GM18507 (cell line): ENCODE measurements at places on chromosomes 1 and 21.

- DNase-seq = no peak
These were observed 24.8 kb downstream of the CCSAP start for GRCh38 chr1:229318056-229318455.

DNA sequence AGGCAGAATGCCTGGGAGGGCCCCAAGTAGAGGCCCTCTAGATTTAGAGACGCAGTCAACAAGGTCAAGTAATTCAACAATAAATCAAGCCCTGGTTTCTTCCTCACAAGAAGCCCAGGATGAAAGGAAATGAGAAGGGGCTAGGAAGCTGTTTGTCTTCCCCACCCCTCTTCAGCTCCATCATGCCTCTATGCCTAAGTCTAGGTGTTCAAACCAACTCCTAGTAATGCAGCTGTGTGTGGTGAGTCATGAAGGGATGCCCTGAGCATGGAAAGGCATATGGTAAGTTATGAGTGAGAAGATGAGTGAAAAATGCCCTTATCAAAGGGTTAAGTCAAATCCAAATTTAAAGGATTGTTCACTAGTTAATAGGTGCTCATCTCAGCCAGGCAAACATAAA, 339.5 kb downstream of the KCNH1 start:
- no peak for DNase-seq

GRCh38 chr21:15617964-15618363, 111.8 kb upstream of the USP25 start:
- no peak for DNase-seq

DNA sequence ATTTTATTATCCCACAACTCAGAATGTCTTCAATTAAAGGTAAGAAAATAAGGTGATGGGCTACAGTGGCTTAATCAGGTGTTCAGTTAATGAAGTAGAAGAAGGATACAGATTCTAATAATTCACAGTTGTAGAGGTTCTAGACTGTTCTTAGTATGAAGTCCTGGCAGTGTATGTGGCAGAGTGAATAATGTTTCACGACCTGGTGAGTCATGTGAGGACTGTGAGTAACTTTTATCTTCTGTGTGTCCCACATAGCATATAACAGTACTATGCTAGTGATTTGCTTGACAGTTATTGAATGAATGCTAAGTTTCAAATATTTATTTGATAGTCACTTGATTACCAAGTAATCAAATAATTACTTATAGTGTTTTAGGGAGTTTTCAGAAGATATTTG, 20.0 kb downstream of the SLC16A4 start:
- no peak for DNase-seq

DNA sequence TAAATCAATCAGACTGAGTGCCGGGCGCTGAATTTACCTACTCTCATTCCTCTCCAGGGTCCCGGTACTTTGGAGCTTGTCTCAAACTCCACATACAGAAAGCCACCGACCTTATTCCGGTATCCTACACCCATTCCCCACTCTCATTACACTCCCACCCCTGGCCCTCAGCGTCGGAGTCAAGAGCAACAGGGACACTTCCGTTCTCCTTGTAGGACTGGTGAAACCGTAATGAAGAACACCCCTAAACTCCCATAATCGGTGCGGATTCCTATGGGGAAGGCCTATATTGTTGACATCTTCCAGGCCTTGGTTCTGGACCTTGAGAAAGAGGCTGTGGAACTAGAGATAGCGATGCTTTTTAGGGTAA, 798 bp downstream of the ZBED6 start:
- DNase-seq = no peak

GRCh38 chr1:7552402-7552801, 218.7 kb upstream of the VAMP3 start:
- DNase-seq = no peak

GRCh38 chr1:1596493-1597274, 3.3 kb downstream of the FNDC10 start:
- DNase-seq = no peak

DNA sequence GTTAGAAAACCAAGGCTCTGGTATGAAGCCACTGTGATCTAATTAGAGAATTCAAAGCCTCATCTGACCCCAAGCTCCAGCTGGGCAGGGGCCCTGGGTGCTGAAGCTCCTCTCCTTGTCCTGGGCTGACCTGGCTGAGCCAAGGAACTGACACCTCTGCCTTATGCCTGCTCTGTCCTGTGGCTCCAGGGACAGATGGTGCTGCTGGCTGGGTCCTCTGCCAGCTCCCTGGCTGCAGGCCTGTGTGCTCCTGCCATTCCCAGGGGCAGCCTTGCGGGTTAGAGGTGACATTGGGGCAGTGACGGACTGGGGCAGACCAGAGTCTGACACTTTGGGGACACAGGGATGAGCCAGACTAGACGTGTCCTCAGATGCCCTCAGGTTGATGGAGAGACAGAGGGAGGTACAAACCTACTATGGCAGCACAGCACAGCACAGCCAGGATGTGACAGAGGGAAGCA, 11.8 kb downstream of the ACOT11 start:
- no peak for DNase-seq

DNA sequence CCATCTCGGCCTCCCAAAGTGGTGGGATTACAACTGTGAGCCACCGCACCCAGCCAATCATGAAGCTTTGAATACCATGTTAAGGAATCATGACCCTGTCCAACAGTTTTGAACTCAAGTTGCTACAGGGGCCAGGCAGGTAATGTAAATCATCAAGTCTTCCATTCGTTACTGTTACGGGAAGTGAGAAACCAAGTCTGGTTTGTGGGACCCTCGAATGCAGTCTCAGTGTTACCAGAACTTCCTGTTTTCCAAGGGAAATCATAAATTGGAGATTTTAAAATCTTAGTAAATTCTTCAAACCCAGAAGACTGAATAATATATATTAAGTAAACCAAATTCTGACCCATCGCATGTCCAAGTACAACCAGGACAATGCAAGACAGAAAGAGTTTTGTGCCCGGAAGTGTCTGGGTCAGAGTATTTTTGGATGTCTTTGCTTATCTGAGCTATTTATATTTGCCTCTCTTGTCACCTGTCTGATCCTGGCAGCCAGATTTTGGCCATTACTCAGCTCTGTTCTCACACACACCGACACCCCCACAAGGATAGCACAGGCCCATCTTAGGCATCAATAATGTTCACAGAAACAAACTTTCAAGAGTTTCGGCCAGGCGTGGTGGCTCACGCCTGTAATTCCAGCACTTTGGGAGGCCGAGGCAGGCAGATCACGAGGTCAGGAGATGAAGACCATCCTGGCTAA, 8.8 kb downstream of the ATP5IF1 start:
- DNase-seq = no peak

- no peak for DNase-seq
These were observed 3.7 kb downstream of the LEFTY2 start for GRCh38 chr1:225937048-225937968.

GRCh38 chr1:192491804-192492554, 83.6 kb upstream of the RGS1 start:
- DNase-seq = no peak

DNA sequence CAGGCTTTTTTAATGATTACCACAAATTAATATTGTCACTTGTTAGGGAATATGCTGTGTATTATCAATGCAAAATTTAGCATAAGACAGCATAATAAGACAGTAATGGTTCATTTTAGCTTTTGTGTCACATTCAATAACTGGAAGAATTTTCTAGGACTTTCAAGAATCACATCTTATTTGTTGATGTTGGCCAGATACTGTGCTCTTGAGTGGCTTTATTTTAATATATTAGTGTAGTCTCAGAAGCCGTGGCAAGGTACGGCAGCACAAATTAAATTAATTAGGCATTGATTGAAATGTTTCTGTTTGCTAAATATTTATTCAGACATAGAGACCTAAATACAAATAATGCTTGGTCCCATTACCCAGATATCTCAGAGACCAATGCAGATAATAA, 10.4 kb downstream of the IFI44L start:
- no peak for DNase-seq

DNA sequence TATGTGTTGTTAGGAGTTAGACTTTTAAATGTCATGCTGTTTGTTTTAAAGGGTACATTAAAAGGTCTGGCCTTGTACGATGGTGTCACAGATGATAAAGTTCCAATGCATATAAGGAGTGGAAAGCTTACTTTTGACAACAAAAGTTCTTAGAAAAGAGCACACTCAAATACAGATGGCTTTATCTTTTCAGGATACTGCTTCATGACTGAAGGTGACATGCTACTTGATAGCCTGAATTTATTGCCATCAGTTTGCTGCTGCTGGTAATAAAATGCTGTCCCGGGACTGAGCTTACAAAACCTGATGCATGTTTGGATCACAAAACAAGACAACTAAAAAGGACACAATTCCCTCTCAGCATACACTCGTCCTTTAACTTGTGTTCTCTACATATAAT, 84.9 kb downstream of the TTC3 start:
- no peak for DNase-seq

DNA sequence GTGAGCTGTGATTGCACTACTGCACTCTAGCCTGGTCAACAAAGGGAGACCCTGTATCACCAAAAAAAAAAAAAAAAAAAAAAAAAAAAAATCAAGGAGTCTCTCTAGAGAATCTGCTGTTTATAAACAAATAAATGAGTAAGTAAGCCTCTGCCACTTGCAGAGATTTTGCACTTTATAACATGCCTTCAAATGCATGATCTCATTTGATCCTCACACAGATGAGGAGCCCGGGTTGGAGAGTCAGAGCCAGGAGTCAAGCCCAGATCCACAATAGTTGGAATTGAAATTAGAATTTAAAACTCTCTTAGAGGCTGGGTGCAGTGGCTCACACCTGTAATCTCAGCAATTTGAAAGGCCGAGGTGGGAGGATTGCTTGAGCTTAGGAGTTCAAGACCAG, 4.0 kb downstream of the PRELP start:
- DNase-seq = no peak

DNA sequence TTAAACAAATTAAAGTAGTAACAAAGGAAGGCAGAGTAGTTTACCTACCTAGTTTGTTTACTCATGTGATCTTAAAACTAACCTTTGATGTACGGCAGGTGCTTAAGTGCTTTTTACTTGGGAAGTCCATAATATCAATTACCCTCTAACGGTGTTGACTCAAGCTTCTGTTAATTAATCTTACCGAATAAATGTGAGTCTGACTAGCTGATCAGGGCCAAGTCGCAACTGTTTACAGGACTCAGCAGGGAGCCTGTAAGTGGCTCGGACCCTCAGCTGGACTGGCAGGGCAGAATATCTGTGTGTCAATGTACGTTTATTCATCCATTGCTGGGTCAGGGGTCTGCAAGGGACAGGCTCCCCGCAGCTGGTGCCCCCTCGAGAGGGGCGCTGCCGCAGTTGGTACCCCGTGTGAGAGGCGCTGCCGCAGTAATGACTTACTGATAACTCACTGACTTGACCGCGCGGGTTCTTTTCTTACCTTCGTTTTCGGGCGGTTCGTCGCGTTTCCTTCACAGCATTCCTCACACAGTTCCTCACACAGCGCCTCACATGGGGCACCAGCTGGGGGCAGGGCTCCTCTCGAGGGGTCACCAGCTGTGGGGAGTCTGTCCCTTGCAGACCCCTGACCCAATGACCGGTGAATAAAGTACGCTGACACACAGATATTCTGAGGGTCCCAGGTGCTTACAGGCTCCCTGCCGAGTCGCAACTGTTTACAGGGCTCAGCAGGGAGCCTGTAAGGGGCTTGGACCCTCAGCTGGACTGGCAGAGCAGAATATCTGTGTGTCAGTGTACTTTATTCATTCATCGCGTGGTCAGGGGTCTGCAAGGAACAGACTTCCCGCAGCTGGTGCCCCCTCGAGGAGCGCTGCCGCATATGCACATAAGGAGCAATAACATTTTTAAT, 3.0 kb downstream of the FMO1 start:
- DNase-seq = no peak

- no peak for DNase-seq
These were observed 14.9 kb downstream of the SELL start for GRCh38 chr1:169696273-169697100.

DNA sequence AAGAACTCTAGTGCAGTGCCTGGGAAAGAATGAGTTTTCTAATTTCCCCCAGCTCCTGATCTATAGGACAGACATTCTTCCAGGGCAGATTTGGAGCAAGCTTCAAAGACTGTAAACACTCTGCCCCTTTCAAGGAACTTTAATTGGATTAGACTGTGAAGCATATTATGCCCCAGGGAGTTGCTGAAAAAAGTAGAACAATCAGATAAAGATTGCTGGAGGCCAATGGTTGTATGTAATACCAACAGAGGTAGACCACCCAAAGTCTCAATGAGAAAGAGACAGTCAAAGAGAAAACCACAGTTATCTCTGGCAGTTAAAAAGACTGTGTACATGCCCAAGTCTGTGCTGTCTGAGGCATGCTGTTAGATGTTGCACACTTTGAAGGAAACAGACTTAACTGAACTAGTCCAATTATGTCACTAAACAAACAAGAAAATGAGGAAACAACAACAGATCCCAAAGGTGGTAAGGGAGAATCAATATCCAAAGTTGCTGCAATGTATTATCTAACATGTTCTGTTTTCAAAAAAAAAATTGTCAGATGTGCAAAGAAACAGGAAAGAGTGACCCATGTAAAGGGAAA, 24.4 kb downstream of the C4BPA start:
- no peak for DNase-seq

DNA sequence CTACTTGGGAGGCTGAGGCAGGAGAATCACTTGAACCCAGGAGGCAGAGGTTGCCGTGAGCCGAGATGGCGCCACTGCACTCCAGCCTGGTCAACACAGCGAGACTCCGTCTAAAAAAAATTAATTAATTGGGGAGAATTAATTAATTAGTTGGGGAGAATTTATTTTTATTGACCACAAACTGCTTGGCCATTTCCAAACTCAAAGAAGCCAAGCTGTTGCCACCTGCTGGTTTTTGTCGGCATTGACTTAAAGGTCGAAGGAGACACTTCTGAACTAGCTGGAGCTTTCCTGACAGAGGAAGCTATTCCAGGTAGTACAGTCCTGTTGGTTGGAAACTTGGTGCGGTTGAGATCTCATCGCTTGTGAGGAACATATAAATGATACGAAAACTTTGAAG, 13.1 kb downstream of the MAP1LC3C start:
- no peak for DNase-seq

DNA sequence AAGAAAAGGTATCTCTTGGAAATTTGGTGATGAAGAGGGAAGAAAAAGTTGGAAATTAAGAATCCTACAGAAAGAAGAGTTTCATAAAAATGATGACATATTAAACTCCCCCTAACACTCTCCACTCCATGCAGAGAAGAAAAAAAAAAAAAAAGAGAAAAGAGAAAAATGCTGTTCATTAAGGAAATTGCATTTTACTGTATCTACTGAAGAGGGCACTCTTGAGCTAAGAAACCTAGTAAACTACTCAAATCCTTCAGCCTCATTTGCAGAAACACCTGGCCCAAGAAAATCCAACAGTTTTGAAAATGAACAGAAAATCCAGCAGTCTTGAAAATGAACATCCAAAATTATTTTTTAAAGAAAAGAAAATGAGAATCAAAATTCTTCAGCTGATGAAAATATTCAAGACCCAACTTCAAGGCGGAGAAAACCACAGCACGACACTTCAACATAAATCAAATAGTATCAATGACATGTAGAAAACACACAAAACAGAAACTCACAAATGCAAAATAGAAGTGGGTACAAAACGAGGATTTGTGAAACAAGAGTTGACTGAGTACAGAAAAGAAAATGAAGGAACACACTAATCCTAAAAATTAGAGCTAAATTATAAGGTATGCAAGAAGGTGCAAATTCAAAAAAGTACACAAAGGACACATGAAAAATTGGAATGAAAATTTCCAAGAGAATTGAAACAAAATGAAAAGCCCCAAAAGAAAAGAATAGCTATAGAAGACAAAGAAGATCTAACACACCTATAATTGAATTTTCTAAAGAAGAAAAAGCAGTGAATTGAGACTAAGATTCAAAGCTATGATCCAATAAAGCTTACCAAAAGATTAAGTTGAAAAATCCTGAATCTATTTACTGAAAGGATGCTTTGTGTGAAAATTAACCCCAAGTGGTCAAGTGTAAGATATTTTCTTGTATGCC, 73.2 kb upstream of the DNAJC6 start:
- DNase-seq = no peak
